Endothelial cell of umbilical vein (primary cell): ENCODE measurements at places on chromosomes 16 and 17. TPM values are rescaled to one million over a fixed set of nuclear protein-coding genes. Genes with fewer than 3 reads are reported as not detected.

DNA sequence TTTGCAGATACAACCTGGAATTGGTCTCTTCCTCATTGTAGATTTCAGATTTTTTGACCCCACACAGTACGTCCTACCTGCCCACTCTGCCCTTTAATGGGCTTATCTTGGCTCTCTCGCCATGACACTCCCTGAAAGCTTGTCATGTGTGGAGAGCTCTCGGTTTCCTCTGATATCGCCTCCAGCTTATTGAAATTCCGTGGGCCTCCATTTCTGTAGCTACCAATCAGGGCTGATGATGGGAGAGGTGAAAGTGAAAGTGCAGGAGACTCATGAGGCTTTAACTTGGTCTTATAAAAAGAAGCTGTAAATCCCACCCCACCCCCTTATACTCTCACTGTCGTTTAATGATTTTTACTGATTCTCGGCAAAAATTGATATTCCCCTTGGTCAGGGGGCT is 17.7 kb downstream of the HOXB1 start:
- H3K36me3 ChIP-seq: no peaks in the 10 kb centered on the region
- H3K4me1 ChIP-seq: no peaks in the 10 kb centered on the region
- peaks cover 40% of the 10 kb centered on the region for H3K27me3 ChIP-seq
- DNase-seq: no peak

GRCh38 chr17:56320443-56320842 is 167.2 kb downstream of the ANKFN1 start:
- DNase-seq: no peak
- H3K4me1 ChIP-seq: peaks cover 17% of the 10 kb centered on the region
- H3K4me3 ChIP-seq: no peak overlapping the region
- no peak overlapping the region for H3K27ac ChIP-seq

GRCh38 chr16:87809150-87809902 is 43.5 kb upstream of the KLHDC4 start:
- peak; percentile 7 for DNase-seq
- no peaks in the 10 kb centered on the region for H3K36me3 ChIP-seq
- H3K27me3 ChIP-seq: no peaks in the 10 kb centered on the region
- peaks cover 6% of the 10 kb centered on the region for H3K4me1 ChIP-seq
- H3K4me3 ChIP-seq: no peak overlapping the region

GRCh38 chr17:29674281-29674680 is 51.6 kb upstream of the CORO6 start:
- peak; percentile 44 for DNase-seq
- no peaks in the 10 kb centered on the region for H3K36me3 ChIP-seq
- no peak overlapping the region for H3K27ac ChIP-seq
- no peaks in the 10 kb centered on the region for H3K27me3 ChIP-seq
- no peaks in the 10 kb centered on the region for H3K4me1 ChIP-seq

DNA sequence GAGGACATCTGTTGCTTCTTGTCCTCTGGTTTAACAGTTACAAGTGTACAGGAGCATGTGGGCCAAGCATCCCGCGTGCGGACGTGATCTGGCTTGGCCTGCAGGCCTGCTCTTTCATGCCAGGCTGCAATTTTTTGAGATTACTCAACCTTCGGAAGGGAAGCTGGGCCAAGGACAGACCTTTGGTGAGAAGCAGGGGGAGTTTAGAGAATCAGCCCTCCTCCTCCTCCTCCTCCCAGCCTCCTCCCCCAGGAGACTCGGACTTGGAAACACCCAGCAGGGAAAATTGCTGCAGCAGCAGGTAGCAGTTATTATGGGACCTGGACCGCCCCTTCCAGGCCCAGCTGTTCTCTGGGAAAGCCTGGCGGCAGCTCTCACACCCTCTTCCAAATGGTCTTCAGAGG is 5.1 kb upstream of the KLHL36 start:
- H3K27me3 ChIP-seq: peaks cover 3% of the 10 kb centered on the region
- H3K4me3 ChIP-seq: no peak overlapping the region
- H3K36me3 ChIP-seq: no peaks in the 10 kb centered on the region
- H3K4me1 ChIP-seq: peaks cover 5% of the 10 kb centered on the region
- H3K27ac ChIP-seq: no peak overlapping the region

- H3K4me3 ChIP-seq: no peak overlapping the region
- H3K27me3 ChIP-seq: no peaks in the 10 kb centered on the region
- no peak overlapping the region for H3K27ac ChIP-seq
- H3K36me3 ChIP-seq: peaks cover 35% of the 10 kb centered on the region
- DNase-seq: no peak
- no peaks in the 10 kb centered on the region for H3K4me1 ChIP-seq
Measured at GRCh38 chr17:59695945-59696681, 11.1 kb downstream of the PTRH2 start.

GRCh38 chr16:85419503-85420408 is 193.4 kb upstream of the GSE1 start:
- H3K4me3 ChIP-seq: no peak overlapping the region
- DNase-seq: no peak
- H3K27me3 ChIP-seq: no peaks in the 10 kb centered on the region
- H3K36me3 ChIP-seq: no peaks in the 10 kb centered on the region
- H3K27ac ChIP-seq: no peak overlapping the region

GRCh38 chr17:78598013-78598471 is 20.8 kb upstream of the DNAH17 start:
- no peak overlapping the region for H3K27ac ChIP-seq
- peaks cover 3% of the 10 kb centered on the region for H3K4me1 ChIP-seq
- H3K4me3 ChIP-seq: no peak overlapping the region
- no peaks in the 10 kb centered on the region for H3K27me3 ChIP-seq

DNA sequence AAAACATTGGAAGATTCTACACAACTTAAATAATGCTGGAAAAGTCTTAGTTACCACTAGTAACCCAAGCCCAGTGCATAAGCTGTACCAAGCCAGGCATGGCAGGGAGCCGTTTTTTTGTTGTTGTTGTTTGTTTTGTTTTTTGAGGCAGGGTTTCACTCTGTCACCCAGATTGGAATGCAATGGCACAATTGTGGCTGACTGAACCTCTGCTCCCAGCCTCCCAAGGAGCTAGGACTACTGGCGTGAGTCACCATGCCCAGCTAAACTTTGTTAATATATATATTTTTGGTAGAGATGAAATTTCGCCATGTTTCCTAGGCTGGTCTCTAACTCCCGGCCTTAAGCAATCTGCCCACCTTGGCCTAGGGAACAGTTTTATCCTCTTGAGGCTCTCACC is 564 bp upstream of the TMIGD1 start:
- no peaks in the 10 kb centered on the region for H3K4me1 ChIP-seq
- H3K4me3 ChIP-seq: no peak overlapping the region
- no peaks in the 10 kb centered on the region for H3K36me3 ChIP-seq

DNA sequence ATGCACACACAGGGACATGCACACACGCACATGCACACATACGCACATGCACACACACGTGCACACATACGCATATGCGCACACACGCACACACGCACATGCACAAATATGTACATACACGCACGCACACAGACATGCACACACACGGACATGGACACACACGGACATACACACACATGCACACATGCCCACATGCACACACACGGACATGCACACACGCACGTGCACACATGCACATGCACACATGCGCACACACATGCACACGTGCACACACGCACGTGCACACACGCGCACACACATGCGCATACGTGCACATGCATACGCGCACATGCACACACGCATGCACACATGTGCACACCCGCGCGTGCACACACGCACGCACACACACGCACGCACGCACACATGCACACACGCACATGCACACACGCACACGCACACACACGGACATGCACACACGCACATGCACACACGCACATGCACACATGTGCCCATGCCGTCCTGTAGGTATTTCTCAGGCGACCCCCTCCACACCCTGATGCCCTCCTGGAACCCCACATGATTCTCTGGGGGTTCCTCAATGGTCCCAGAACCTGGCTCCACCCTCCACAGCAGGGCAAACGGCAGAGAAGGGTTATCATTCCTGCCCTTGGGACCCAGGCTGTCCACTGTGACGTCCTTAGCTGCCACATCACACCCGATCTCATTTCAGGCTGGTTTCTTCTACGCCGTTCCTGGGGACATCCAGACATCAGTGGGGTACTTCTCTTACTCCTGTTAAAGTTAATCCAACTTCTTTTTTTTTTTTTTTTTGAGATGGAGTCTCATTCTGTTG is 9.6 kb upstream of the RBFOX3 start:
- H3K36me3 ChIP-seq: no peaks in the 10 kb centered on the region
- no peak overlapping the region for H3K27ac ChIP-seq
- no peaks in the 10 kb centered on the region for H3K27me3 ChIP-seq
- H3K4me3 ChIP-seq: no peak overlapping the region

GRCh38 chr16:66007717-66008116 is 358.8 kb upstream of the CDH5 start:
- no peaks in the 10 kb centered on the region for H3K36me3 ChIP-seq
- no peak for DNase-seq
- no peaks in the 10 kb centered on the region for H3K4me1 ChIP-seq
- no peak overlapping the region for H3K4me3 ChIP-seq

DNA sequence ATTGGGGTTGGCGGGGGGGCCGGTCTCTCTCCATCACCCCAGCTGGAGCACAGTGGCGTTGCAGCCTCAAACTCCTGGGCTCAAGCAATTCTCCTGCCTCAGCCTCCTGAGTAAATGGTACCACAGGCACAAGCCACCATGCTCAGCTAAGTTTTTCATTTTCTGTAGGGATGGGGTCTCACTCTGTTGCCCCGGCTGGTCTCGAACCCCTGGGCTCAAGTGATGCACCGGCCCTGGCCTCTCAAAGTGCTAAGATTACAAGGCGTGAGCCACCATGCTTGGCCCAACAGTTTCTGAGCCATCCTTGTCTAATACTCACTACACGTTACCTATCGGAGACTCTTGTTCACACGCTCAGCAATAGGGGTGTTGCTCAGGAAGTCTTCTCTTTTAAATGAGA is 11.6 kb downstream of the WDR59 start:
- no peaks in the 10 kb centered on the region for H3K27me3 ChIP-seq
- no peaks in the 10 kb centered on the region for H3K36me3 ChIP-seq
- no peak overlapping the region for H3K27ac ChIP-seq
- no peak overlapping the region for H3K4me3 ChIP-seq

GRCh38 chr16:80936410-80936809 is 70.3 kb downstream of the CMC2 start:
- H3K36me3 ChIP-seq: no peaks in the 10 kb centered on the region
- peaks cover 53% of the 10 kb centered on the region for H3K4me1 ChIP-seq
- peak overlapping the region; percentile 98 for H3K27ac ChIP-seq
- no peak overlapping the region for H3K4me3 ChIP-seq

DNA sequence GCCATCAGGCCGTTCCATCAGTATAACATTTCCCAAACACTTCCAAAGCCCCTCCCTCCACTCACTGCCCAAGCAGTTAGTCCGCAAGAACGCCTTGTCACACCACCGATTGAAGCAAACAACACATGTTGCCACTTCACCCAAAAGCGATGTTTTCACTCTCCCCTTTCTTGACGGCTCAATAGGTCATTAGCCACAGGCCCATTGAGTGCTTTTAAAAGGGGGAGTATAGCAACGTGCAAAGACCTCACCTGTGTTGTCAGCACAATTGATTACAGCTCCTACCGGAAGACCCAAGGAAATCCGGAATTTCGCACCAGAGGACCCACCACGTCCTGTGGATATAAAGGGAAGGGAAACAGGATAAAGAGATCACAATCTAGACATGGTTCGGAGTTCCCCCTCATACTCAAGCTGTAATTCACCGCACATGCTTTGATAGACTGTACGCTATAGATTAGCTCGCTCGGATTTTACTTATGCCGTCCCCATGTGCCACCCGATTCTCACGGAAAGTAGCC is 690 bp downstream of the RPL23 start:
- peak overlapping the region; percentile 82 for H3K4me3 ChIP-seq
- H3K27me3 ChIP-seq: no peaks in the 10 kb centered on the region
- H3K36me3 ChIP-seq: peaks cover 29% of the 10 kb centered on the region

DNA sequence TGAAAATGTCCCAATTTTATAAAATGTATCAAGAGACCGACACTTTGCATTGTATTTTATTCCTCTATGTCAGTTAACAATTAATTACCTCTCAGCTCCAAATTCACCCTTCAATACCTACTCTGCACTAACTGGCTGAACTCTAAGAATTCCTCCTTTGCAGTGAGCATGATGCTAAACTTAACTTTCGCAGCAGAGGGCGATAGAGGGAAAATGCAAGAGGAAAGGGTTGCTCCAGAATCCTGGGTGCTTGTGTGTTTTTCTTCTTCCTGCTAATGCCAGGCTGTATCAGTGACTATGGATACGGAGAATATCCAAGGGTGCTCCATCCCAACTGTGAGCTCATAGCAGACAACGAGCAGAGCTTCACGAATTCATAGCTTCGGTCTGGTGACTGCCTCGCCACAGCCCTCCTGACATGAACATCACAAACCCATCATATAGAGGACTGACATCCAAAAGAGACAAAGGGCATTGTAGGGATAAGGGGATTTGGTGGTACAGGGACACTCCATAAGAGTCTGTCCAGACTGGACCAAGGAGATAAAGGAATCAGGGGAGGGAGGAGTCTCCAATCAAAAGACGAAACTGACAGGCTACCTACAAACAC is 172.9 kb downstream of the STX8 start:
- H3K36me3 ChIP-seq: no peaks in the 10 kb centered on the region
- H3K4me1 ChIP-seq: no peaks in the 10 kb centered on the region
- peak; percentile 36 for DNase-seq
- no peaks in the 10 kb centered on the region for H3K27me3 ChIP-seq
- no peak overlapping the region for H3K27ac ChIP-seq
- no peak overlapping the region for H3K4me3 ChIP-seq

DNA sequence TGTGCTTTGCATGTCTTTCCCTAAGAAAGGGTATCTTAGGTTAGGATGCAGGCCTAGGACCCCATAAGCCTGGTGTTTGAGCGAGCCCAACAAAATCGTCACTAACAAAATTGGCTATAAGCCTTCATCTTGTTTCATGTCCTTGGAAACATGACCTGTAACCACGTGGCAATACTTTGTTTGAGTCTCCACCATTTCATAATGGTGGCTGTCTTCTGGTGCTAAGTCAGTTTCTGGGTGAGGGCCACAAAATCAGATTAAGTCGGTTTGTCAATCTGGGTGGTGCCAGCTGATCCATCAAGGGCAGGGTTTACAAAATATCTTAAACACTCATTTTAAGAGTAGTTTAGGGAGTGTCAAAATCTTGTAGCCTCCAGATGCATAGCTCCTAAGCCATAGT is 33.0 kb downstream of the C16orf54 start:
- no peak overlapping the region for H3K27ac ChIP-seq
- peaks cover 2% of the 10 kb centered on the region for H3K4me1 ChIP-seq
- no peak for DNase-seq

- no peak overlapping the region for H3K4me3 ChIP-seq
- no peak for DNase-seq
Measured at GRCh38 chr17:55427587-55427882, 5.9 kb upstream of the MMD start.

CNTNAP1 gene
- polyA plus RNA-seq: 26.3 and 27.3 TPM in 2 replicates

TRPV3 gene
- polyA plus RNA-seq: 0.01 TPM in 1 of 2 replicates, not detected in the other

CCR7 gene
- 0.18 and 0.25 TPM in 2 replicates for polyA plus RNA-seq

CD300LG gene
- not detected in 2 replicates for polyA plus RNA-seq

KCNJ18 gene
- not detected in 2 replicates for polyA plus RNA-seq

C16orf74 gene
- 12.1 and 15.3 TPM in 2 replicates for polyA plus RNA-seq
